ENCODE measurements at places on chromosomes 6 and 20.
A peak's percentile ranks its signal among the peaks of the same experiment; 100 is the strongest.

DNA sequence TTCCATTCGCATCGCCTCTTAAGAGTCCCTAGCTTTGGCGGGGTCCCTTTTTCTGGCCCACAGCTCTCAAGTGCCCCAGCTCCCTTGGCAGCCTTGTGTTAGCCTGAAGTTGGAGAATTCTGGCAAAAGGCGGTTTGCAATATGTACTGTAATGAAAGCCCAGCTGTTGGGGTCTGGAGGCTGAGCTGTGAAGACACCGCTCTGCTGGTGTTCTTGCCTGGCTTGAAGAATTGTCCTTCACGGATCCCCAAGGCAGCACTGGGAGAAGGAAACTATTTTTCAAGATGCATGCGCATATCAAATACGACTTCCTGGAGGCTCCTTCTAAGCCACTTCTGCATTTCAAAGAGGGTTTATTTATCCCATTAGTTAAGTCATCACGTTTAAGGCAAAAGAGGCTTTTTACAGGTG, 21.4 kb upstream of the CITED2 start:
- no peak for DNase-seq

GRCh38 chr6:70379473-70380013, 33.8 kb upstream of the FAM135A start:
- no peak for DNase-seq

DNA sequence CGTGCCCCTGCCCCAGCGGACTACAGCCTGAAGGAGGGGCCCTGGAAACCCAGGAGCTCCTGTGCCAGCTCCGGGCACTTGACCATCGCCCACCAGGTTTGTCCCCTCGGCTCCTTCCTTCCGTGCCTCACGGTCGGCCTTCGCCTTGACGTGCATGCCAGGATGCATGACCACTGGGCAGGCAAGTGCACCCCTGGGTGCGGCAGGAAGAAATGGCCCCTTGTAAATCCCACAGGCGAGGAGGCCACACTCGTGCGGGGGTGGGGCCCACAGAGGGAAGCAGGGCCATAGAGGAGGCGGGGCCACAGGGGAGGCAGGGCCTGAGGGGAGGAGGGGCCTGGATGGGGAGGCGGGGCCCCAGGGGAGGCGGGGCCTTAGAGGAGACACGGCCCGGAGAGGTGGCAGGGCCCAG, 81.7 kb downstream of the YTHDF1 start:
- no peak for DNase-seq

DNA sequence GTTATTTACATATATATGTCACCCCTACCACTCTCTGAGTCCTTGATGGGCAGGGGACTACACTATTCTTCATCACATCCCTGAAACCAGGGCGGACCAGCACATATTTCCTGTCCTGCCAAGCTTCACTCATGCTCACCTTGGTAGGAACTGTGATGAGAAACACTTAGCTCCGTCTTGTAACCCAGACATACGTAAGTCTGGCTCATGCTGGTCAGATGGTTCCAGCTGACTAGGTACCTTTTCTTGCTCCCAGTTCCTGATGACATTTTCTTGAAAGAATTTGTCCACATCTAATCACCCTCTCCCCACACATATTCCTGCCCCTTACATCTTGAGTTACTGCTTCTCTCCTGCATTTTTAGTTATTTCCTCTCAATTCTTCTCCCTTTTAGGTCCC, 122.2 kb upstream of the MYLIP start:
- DNase-seq: no peak

GRCh38 chr20:13788167-13788834, 3.5 kb downstream of the NDUFAF5 start:
- peak; percentile 90 for DNase-seq

DNA sequence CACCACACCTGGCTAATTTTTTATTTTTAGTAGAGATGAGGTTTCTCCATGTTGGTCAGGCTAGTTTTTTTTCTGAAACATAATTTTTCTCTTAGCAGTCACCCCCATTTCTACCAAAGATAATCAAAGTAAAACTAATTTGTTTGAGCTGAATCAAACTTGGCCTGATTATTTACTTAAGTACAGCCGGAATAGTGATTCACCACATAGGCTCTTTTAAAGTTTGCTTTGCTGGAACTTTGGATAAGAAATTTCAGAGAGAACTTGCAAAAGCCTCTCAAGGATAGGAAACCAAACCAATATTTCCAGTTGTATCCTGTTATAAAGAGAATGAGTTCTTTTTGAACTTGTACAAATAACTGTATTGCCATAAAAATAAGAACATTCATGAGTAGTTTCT, 105.0 kb upstream of the SYNCRIP start:
- peak; percentile 88 for DNase-seq

- peak; percentile 83 for DNase-seq
Observed at GRCh38 chr20:34262488-34263288, 21.5 kb downstream of the ASIP start.

- DNase-seq: no peak
Observed at GRCh38 chr20:38805502-38805957, at the start of gene PPP1R16B. TSS of gene PPP1R16B (plus strand) at chr20:38805697. CDS start at chr20:38835926, 30,229 bp downstream.

GRCh38 chr6:43076464-43077332, 584 bp downstream of the PTK7 start:
- no peak for DNase-seq

- no peak for DNase-seq
Observed at GRCh38 chr6:119881416-119881815, 531.9 kb upstream of the MAN1A1 start.

- peak; percentile 88 for DNase-seq
Observed at GRCh38 chr6:122491919-122492555, 20.4 kb upstream of the SERINC1 start.

GRCh38 chr6:39386487-39386886, 64.0 kb upstream of the KCNK16 start:
- no peak for DNase-seq
